ENCODE measurements at places on chromosomes 16 and 17. TPM values are rescaled to one million over a fixed set of nuclear protein-coding genes. Genes with fewer than 3 reads are reported as not detected.

The C1QTNF8 gene
- total RNA-seq = not detected

The MATCAP1 gene
- 29.9 TPM for total RNA-seq

The ARHGDIG gene
- total RNA-seq = 3.7 TPM

The CLEC3A gene
- total RNA-seq = not detected

The MEIOB gene
- 1.3 TPM for total RNA-seq

The KRTAP4-3 gene
- total RNA-seq = not detected

The ITGAL gene
- not detected for total RNA-seq

- no peak for DNase-seq
- H3K27ac ChIP-seq = no peak overlapping the region
- no peak overlapping the region for H3K4me3 ChIP-seq
- H3K36me3 ChIP-seq = peaks cover 4% of the 10 kb centered on the region
Observed at GRCh38 chr16:88753191-88753590, 31.8 kb downstream of the PIEZO1 start.

DNA sequence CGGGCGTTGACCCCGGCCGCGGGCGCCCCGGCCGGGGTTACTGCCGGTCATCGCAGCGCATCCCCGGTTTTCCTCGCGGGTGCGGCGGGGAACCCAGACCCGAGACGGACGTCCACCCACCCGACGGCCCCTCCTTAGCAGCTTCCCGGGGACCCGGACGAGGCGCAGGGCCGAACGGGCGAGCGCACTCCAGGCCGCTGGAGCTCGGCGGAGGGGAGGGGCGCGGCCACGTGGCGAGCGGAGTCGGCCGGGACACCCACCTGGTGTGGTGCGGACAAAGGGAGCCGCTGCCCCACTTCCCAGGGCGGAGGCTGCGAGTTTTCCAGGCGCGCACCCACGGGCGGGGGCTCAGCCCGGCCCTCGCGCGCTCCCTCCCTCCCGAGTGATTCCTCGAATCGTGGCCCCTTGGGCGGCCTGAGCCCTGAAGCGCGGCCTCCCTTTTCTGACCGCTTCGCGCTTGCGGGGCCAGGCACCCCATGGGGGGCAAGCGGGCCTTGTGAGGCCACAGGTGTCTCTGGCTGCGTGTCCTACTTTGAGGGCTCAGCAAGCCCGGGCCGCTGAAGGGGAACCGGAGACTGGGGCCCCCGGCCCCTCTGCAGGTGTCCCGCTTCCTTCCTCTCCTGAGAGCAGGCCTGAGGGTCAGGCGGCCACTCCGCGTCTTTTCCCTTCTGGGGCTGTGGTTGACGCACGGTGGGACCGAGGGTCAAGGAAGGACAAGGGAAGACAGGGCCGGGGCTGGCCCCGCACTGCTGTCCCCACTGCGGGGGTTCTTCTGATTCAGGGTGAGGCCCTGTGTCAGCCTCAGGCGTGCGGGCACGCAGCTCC, 1.1 kb upstream of the FASN start:
- DNase-seq = no peak
- H3K27me3 ChIP-seq = no peaks in the 10 kb centered on the region
- H3K36me3 ChIP-seq = peaks cover 1% of the 10 kb centered on the region
- peaks cover 22% of the 10 kb centered on the region for H3K4me1 ChIP-seq
- H3K27ac ChIP-seq = peak overlapping the region; percentile 78
- peak overlapping the region; percentile 70 for H3K4me3 ChIP-seq

GRCh38 chr16:11016993-11017392, 72.6 kb downstream of the CLEC16A start:
- no peaks in the 10 kb centered on the region for H3K27me3 ChIP-seq
- no peak for DNase-seq
- H3K4me3 ChIP-seq = no peak overlapping the region
- H3K27ac ChIP-seq = no peak overlapping the region

DNA sequence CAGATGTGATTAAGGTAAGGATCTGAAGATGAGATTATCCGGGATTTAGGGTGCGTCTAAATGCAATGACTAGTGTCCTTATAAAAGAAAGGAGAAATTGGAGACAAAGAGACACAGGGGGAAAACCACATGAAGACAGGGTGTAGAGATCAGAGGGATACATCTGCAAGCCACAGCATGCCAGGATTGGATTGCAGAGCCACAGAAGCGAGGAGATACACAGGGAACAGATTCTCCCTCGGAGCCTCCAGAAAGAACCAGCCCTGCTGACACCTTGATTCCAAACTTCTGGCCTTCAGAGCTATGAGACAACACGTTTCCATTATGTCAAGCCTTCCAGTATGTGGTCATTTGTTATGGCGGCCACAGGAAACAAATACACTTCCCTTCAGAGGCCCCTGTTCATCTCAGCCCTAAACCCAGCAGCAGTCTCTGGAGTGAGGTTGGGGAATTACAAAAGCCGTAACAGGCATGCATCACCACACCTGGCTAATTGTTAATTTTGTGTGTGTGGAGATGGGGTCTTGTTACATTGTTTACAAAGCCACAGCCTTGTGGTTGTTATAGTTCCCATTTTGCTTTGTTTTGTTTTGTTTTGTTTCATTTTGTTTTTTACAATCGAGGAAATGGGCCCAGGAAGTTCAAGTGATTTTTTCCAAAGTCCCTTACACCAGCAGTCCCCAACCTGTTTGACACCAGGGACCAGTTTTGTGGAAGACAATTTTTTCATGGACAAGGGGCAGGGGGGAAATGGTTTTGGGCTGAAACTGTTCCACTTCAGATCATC, 51.6 kb upstream of the LYRM9 start:
- H3K4me1 ChIP-seq = no peaks in the 10 kb centered on the region
- peaks cover 11% of the 10 kb centered on the region for H3K27me3 ChIP-seq
- no peak overlapping the region for H3K4me3 ChIP-seq
- H3K36me3 ChIP-seq = no peaks in the 10 kb centered on the region
- H3K27ac ChIP-seq = no peak overlapping the region

GRCh38 chr16:84361546-84361945, 6.8 kb upstream of the ATP2C2 start:
- peaks cover 4% of the 10 kb centered on the region for H3K4me1 ChIP-seq
- DNase-seq = no peak
- no peak overlapping the region for H3K27ac ChIP-seq
- no peaks in the 10 kb centered on the region for H3K36me3 ChIP-seq
- no peak overlapping the region for H3K4me3 ChIP-seq

DNA sequence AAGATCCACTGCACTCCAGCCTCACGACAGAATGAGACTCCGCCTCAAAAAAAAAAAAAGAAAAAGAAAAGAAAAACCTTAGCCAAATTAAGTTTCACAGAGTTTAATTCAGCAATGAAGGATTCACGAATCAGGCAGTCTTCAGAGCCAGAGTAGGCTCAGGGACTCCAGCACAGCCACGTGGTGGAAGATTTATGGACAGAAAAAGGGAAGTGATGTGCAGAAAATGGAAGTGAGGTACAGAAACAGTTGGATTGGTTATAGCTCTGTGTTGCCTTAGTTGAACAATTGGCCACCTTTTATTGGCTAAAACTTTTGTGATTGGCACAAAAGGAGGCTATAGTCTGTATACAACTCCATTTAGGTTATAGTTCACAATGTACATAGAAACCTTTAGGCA, 256.6 kb downstream of the HS3ST3B1 start:
- H3K4me3 ChIP-seq = no peak overlapping the region
- peaks cover 1% of the 10 kb centered on the region for H3K4me1 ChIP-seq
- H3K36me3 ChIP-seq = no peaks in the 10 kb centered on the region
- H3K27me3 ChIP-seq = no peaks in the 10 kb centered on the region
- no peak for DNase-seq

GRCh38 chr16:85279825-85280545, 167.7 kb upstream of the CIBAR2 start:
- H3K27me3 ChIP-seq = peaks cover 8% of the 10 kb centered on the region
- DNase-seq = no peak
- peak overlapping the region; percentile 59 for H3K27ac ChIP-seq
- no peak overlapping the region for H3K4me3 ChIP-seq
- H3K36me3 ChIP-seq = peaks cover 2% of the 10 kb centered on the region

- H3K4me3 ChIP-seq = peak overlapping the region; percentile 29
- DNase-seq = no peak
Observed at GRCh38 chr17:8696906-8697305, 47.7 kb downstream of the CCDC42 start.

DNA sequence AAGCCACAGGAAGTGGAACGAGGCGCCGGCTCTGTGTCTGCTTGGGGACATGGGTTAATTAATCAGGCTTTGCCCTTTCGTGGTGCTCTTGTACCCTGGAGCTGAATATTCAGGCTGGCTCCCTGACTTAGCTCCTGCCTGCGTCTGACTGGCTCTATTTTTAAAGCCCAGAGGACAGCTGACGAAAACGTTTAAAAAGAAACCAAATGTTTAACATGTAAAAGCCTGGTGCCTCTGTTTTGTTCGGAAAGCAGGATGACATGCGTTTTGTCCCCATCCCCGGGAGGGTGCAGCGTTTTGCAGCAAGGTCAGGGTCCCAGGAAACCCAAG, 61.1 kb downstream of the NT5M start:
- no peak overlapping the region for H3K27ac ChIP-seq
- no peak overlapping the region for H3K4me3 ChIP-seq
- peaks cover 4% of the 10 kb centered on the region for H3K36me3 ChIP-seq
- H3K4me1 ChIP-seq = no peaks in the 10 kb centered on the region
- DNase-seq = peak; percentile 35

DNA sequence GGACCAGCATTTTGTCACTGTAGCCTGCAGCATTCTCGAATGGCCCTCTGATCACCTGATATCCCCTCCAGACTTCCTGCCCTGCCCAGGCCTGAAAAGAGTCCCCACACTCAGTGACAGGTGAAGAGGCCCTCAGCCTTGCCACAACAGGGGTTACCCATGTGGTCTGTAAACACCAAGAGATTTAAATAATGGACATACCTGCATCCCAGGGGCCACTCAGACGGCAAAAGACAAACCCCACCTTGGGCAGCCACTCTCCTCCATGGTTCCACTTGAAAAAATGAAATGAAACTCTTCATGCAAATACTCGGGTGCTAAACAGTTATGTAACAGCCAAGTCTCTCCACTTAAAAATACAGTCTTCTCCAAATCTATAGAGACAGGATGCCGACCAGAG, 22.9 kb upstream of the PECAM1 start:
- H3K36me3 ChIP-seq = no peaks in the 10 kb centered on the region
- H3K4me1 ChIP-seq = peaks cover 17% of the 10 kb centered on the region
- H3K27ac ChIP-seq = no peak overlapping the region

GRCh38 chr16:889586-889985, 81.2 kb downstream of the LMF1 start:
- H3K4me1 ChIP-seq = no peaks in the 10 kb centered on the region
- no peaks in the 10 kb centered on the region for H3K27me3 ChIP-seq
- H3K27ac ChIP-seq = no peak overlapping the region
- H3K36me3 ChIP-seq = peaks cover 3% of the 10 kb centered on the region
- peak; percentile 54 for DNase-seq

DNA sequence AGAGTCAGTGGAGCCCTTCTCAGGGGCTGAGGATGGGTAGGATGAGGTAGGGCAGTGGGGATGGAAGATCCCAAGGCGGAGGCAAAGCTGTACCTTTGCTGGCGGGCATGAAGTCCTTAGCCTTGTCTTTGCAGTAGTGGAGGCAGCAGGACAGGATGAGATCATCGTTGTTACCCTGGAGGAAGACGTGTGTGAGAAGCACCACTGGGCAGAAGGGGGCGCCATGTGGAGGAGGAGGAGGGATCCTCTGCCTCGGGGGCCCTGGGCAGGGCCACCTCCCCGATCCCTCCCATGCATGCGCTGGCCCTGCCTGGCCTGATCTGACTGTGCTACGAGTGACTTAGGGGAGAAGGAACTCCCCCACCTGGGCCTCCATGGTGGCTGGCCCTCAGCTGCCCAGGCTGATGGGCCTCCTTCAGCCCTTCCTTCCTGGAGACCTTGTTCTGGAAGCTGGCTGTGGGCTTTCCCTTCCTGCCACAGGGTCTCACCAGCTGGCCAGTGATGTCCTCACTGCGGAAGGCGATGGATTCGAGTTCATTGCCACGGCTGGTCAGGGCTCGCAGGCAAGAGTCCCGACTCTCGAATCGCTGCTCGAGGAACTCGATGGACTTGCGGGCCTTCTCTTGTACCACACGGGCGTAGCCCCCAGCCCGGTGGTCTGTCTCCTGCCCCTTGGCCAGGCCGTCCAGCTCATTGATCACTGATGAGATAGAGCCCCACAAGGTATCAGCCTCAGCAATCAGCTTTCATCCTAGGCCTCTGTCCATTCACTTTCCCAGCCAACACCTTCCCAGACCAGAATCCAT, 10.3 kb downstream of the HIC1 start:
- peaks cover 80% of the 10 kb centered on the region for H3K4me1 ChIP-seq
- peaks cover 11% of the 10 kb centered on the region for H3K36me3 ChIP-seq
- H3K4me3 ChIP-seq = no peak overlapping the region
- no peaks in the 10 kb centered on the region for H3K27me3 ChIP-seq
- DNase-seq = no peak
- H3K27ac ChIP-seq = peak overlapping the region; percentile 74

GRCh38 chr16:17408955-17409441, 61.8 kb downstream of the XYLT1 start:
- H3K36me3 ChIP-seq = no peaks in the 10 kb centered on the region
- peaks cover 40% of the 10 kb centered on the region for H3K4me1 ChIP-seq
- H3K27me3 ChIP-seq = no peaks in the 10 kb centered on the region
- H3K4me3 ChIP-seq = no peak overlapping the region
- no peak overlapping the region for H3K27ac ChIP-seq
- no peak for DNase-seq

- no peak overlapping the region for H3K27ac ChIP-seq
- no peak for DNase-seq
- no peak overlapping the region for H3K4me3 ChIP-seq
Observed at GRCh38 chr17:40714473-40714872, 10.9 kb upstream of the KRT24 start.

- H3K4me1 ChIP-seq = no peaks in the 10 kb centered on the region
- H3K36me3 ChIP-seq = no peaks in the 10 kb centered on the region
Observed at GRCh38 chr16:13315642-13316427, 414.4 kb downstream of the SHISA9 start.

GRCh38 chr17:57505841-57506773, 239.0 kb downstream of the CCDC182 start:
- H3K27ac ChIP-seq = no peak overlapping the region
- no peak overlapping the region for H3K4me3 ChIP-seq
- no peaks in the 10 kb centered on the region for H3K27me3 ChIP-seq
- no peaks in the 10 kb centered on the region for H3K4me1 ChIP-seq

DNA sequence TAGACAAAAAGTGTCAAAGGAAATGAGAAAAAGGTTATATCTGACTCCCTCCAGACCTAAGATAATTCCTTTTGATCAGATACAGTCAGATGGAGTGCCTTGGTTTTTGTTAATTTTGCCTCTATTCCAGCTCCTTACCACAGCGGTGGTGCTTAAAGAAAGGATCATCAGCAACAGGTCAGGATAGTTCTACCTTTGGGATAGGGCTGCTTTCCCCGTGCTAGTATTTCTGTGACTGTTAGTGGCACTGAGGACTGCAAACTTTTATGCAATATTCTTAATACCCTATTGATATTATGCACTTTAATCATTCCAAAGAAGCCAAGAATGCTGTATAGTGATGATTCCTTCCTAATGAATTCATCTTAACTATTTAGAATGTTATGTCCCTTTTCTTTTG, 24.5 kb downstream of the NQO1 start:
- H3K4me3 ChIP-seq = no peak overlapping the region
- DNase-seq = no peak
- peaks cover 7% of the 10 kb centered on the region for H3K36me3 ChIP-seq
- no peaks in the 10 kb centered on the region for H3K27me3 ChIP-seq

GRCh38 chr17:56176091-56176490, 22.8 kb downstream of the ANKFN1 start:
- H3K4me1 ChIP-seq = peaks cover 50% of the 10 kb centered on the region
- no peak overlapping the region for H3K4me3 ChIP-seq
- H3K27me3 ChIP-seq = no peaks in the 10 kb centered on the region
- DNase-seq = no peak
- H3K36me3 ChIP-seq = no peaks in the 10 kb centered on the region
- no peak overlapping the region for H3K27ac ChIP-seq

- peaks cover 2% of the 10 kb centered on the region for H3K4me1 ChIP-seq
- no peak overlapping the region for H3K4me3 ChIP-seq
- peaks cover 5% of the 10 kb centered on the region for H3K36me3 ChIP-seq
- no peak overlapping the region for H3K27ac ChIP-seq
Observed at GRCh38 chr17:63265526-63265925, 180.6 kb downstream of the CYB561 start.
